ENCODE measurements at places on chromosomes 7 and 10.

DNA sequence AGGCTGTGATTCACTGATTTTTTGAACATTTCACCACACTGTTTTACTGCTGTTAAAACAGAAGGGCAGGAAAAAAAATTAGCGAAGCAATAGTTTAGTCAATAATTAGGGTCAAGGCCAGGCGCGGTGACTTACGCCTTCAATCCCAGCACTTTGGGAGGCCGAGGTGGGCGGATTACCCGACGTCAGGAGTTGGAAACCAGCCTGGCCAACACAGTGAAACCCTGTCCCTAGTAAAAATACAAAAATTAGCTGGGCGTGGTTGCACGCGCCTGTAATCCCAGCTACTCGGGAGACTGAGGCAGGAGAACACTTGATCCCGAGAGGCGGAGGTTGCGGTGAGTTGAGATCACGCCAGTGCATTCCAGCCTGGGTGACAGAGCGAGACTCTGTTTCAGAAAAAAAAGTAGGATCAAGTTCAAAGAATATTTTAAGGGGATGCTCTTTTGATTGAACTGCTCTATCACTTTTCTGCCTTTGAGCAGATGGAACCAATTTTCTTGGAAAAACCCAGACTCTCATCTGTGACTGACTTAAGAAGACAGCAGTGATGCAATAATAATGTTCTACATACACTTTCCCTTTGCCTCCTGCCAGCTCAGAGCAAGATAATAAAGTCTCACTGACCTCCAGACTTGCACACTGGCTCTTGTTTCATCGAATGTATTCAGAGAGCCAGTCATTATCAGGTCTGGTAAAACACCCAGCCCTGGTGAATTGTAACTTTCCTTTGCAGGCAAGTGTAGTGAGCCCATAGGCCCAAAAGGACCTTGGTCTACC lies 1.6 kb upstream of the PPA1 start:
- DNase-seq = no peak

DNA sequence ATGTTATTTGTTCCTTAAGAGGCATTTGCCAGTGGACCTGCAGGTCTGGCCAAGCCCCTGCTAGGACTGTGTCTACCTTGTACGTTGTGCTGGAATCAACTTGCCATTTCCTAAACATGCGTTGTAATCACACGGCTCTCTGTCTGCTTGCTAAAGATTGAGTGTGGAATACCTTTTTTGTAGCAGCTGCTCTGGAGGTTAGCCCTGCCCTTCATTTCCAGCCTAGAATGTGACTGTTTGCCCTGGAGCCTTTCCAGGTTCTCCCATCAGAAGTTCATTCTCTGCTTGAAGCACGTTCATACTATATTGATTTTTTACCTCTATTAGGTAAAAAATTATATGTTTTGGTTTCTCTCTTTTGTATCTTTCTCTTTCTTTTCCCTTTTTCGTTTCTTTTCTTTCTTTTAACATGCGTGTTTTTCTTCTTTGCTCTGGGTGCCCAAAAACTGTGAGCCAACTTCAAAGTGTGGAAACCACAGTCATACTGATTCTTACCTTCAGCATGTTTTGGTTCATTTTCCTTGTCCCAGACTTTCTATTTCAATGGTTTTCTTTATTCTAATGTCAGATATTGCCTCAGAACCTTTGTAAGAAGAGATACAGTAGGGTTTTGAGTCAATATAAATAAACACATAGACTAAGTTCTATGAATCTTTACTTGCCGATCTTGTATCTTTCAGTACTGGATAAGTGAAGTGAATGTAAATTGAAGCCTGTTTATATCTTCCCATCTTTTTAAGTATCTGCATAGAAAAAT lies 111.9 kb upstream of the RPA3 start:
- peak; percentile 2 for DNase-seq

- no peak for DNase-seq
Measured at GRCh38 chr7:47647181-47647917, 65.4 kb upstream of the TNS3 start.

DNA sequence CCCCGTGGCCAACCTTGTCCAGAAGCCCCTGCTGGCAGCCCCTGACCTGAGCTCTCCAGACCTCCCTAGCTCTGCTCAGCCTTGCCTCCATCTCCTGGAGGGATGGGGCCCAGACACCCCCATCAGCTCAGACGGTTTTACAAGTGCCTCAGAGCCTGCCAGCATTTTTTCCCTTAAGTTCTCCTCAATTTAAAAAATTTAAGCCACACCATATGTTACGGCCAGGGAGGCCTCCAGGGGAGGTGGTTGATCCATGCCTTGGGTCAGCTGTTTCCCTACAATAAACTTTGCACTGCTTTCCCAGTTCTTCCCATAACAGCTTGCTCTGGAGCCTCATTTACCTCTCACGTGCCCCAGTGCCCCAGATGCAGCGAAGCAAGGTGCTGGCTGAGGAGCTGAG lies 143.5 kb downstream of the RGS10 start:
- DNase-seq = no peak

- no peak for DNase-seq
Measured at GRCh38 chr7:157641866-157642265, 305.1 kb downstream of the DNAJB6 start.

DNA sequence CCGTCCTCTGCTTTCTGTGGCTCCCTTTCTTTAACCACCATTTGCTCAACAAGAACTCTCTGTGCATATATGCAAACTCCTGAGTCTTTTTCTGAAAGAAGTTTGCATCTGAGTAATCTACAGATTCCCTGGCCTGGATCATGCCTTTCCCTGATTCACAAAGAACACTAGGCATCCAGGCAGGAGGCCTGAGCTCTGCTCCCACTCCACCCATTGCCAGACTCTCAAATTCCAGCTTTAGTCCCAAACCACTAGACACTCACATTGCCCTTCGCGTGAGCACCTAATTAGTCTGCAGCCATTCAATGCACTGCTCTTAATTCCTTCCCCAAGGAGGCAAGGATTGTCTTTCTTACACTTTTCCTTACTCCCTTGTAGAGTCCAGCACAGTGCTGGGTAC lies 60.9 kb downstream of the ABCC2 start:
- no peak for DNase-seq

DNA sequence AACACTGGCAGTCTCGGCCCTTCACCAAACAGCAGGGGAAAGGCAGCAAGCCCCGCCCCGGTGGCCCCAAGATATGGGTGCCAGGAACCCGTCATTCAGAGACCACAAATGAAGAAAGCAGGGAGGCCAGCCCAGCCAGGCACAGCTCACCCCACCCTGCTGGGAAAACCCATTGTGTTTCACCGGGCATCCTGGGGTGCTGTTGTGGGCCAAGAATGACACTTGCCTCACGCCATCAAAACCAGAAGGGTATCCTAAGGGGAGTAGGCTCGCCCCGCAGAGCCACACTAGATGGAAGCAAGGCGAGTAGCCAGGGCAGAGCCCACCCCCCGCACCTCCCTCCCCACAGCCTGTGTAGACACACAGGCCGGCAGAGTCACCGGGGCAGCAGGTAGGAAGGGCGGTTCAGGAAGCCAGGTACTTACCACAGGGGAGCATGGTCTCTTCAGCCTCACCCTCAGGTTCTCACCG lies 72.5 kb upstream of the KCNMA1 start:
- DNase-seq = no peak

GRCh38 chr10:118516716-118517115 lies 78.7 kb downstream of the PRLHR start:
- DNase-seq = no peak

GRCh38 chr7:35477609-35478008 lies 217.3 kb downstream of the HERPUD2 start:
- no peak for DNase-seq

- DNase-seq = peak; percentile 16
Measured at GRCh38 chr7:81929386-81929785, 159.5 kb upstream of the HGF start.

DNA sequence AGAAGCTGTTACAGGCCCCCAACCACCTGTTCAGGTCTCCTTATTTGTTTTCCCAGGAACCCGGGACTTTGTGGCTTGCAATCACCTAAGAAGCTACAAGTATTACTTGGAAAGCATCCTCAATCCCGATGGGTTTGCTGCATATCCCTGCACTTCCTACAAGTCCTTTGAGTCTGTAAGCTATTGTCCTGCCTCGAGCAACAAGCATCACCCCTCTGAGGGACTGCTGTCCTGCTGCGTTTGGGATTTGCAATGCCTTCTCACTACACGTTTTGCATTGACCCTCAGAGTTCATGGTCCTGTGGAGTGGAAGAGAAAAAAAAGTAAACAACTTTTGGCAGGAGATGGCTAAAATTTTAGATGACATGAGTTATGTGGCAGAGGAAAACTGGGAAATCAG lies 9.2 kb downstream of the PNLIPRP1 start:
- DNase-seq = no peak
